ENCODE measurements at places on chromosomes 11 and 22. TPM values are rescaled to one million over a fixed set of nuclear protein-coding genes. Genes with fewer than 3 reads are reported as not detected.

- no peaks in the 10 kb centered on the region for H3K27me3 ChIP-seq
- H3K4me3 ChIP-seq = no peak overlapping the region
- H3K36me3 ChIP-seq = no peaks in the 10 kb centered on the region
- H3K4me1 ChIP-seq = peaks cover 50% of the 10 kb centered on the region
Measured at GRCh38 chr22:35894937-35895708, 133.5 kb downstream of the RBFOX2 start.

Gene MIAT
- total RNA-seq = 0.63 TPM

Gene TPBGL
- total RNA-seq = not detected

DNA sequence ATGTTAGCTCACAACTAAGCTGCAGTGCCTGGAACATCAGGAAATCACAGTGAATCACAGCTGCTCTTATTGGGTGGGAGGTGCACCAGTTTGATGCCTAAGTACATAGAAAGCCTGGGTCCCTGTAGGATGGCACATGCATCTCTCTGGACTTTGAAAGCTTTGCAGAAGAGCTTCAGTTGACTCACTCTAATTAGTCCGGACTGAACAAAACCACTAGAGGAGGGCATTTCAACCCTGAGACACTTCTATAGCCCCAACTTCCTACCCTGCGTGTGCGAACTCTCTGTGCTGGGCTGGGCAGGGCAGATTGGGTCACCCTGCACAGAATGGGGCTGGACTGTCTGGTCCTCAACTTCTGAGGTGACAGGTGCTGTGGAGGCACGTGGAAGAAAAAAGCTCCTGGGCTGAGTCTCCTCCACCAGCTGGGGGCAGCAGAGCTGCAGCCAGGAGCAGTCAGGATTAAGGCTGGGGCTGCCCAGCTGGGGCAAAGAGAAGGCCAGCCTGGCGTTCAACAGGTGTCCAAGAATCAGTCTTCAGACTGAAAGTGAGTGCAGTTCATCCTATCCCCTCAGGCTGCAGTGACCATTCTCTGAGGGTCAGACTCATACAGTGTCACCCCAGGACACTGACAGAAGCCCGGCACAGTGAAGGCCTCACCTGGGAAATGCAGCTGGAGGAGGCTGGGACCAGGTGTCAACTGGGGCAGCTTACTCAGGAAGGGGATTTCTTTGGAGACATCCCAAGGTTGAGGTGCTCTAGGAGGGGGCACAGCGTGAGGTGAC, 22.1 kb downstream of the GGTLC2 start:
- H3K36me3 ChIP-seq = no peaks in the 10 kb centered on the region
- H3K27me3 ChIP-seq = peaks cover 21% of the 10 kb centered on the region
- H3K4me3 ChIP-seq = no peak overlapping the region
- no peaks in the 10 kb centered on the region for H3K4me1 ChIP-seq
- H3K27ac ChIP-seq = no peak overlapping the region
- DNase-seq = peak; percentile 60

GRCh38 chr11:12109591-12110196, 696 bp upstream of the MICAL2 start:
- 0 out of 2 replicates have a peak, but pooled peaks cover 7% of the 10 kb centered on the region for H3K36me3 ChIP-seq
- H3K4me1 ChIP-seq = peaks cover 24% of the 10 kb centered on the region

Gene TEX12
- 2.2 TPM for total RNA-seq

DNA sequence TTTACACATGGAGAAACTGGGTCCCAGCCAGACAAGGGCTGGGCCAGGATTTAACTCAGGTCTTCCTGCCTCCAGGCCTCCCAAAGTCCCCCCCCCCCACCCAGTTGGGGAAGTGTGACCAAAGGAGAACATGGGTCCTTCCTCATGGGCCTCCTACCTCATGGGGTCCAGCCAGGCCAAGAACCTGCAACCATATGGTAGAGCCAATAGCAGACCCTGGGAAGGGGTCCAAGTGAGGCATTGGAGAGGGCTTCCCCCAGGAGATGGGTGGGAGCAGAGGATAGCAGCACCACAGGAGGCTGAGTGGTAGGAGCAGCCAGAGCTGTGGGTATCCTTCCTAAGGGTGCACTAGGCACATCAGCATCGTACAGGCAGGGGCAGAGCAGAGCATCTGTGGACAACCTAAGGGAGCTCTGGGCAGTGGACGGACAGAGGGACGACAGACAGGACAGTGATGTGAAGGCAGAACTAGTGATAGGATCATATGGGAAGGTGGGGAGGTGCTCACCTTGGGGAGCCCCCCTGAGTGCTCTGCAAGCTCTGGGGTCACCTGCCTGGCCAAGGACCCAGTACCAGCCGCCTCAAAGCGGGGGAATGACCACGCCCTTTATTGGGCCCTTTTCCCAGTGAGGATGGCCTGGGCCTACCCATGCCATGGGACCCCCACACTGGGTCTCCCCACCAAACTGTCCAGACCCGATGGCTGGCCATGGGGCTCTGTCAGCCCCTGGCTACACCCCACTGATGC, 4.5 kb downstream of the ARVCF start:
- H3K27ac ChIP-seq = no peak overlapping the region
- H3K27me3 ChIP-seq = no peaks in the 10 kb centered on the region
- H3K4me1 ChIP-seq = no peaks in the 10 kb centered on the region

Gene CACNA1I
- total RNA-seq = not detected

Gene GGTLC2
- not detected for total RNA-seq

DNA sequence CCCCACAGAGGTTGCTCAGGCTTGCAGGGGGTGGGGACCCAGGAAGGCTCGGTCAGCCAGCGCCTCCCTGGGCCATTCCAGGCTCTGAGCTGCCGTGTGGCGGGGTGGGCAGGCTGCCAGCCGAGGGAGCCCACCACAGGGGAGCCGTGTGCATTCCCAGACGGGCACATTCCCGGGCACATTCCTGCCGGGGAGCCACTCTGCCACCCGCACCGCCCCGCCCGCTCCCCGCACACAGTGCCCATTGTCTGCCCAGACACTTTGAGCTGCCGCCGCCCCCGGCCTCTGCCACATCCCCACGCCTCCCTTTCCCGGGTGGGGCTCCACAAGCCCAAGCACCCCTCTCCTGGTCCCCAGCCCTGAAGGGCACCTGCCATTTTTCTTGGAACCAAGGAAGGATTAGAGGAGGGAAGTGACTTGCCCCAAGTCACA, 27.4 kb downstream of the RPL3 start:
- peak overlapping the region; percentile 35 for H3K27ac ChIP-seq
- peaks cover 6% of the 10 kb centered on the region for H3K4me1 ChIP-seq

GRCh38 chr22:32050678-32051515, 7.8 kb downstream of the SLC5A1 start:
- H3K27me3 ChIP-seq = no peaks in the 10 kb centered on the region
- peak overlapping the region; percentile 28 for H3K27ac ChIP-seq
- H3K36me3 ChIP-seq = no peaks in the 10 kb centered on the region

GRCh38 chr11:70918242-70918641, 334.1 kb downstream of the SHANK2 start:
- no peaks in the 10 kb centered on the region for H3K36me3 ChIP-seq
- no peak overlapping the region for H3K27ac ChIP-seq
- H3K4me1 ChIP-seq = no peaks in the 10 kb centered on the region
- DNase-seq = no peak

- no peaks in the 10 kb centered on the region for H3K36me3 ChIP-seq
- peak overlapping the region; percentile 56 for H3K27ac ChIP-seq
- peak; percentile 85 for DNase-seq
- peaks cover 11% of the 10 kb centered on the region for H3K4me1 ChIP-seq
Measured at GRCh38 chr22:27799827-27800249, 1.7 kb downstream of the MN1 start.

DNA sequence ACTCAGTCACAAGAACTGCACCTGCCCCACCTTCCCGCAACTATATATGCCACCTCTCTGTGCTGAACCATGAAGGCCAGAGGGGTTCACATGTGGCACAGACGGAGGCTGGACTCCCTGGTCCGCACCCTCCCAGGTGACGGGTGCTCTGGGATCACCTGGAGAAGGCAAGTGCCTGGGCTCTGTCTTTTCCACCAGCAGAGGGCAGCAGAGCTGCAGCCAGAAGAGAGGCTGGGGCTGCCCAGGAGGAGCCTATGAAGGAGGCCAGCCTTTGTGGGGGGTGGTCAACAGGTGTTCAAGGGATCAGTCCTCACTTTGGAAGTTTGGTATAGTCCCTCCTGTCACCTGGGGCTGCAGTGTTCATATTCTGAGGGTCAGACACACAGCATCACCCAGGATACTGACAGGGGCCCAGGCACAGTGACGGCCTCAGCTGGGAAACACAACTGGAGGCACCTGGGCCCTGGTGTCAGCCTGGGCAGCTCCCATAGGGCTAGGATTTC, 39.2 kb upstream of the IGLL5 start:
- H3K4me3 ChIP-seq = no peak overlapping the region
- H3K27ac ChIP-seq = no peak overlapping the region
- DNase-seq = peak; percentile 50
- no peaks in the 10 kb centered on the region for H3K36me3 ChIP-seq

- H3K27ac ChIP-seq = no peak overlapping the region
- no peak for DNase-seq
- H3K4me1 ChIP-seq = peaks cover 20% of the 10 kb centered on the region
- H3K4me3 ChIP-seq = no peak overlapping the region
Measured at GRCh38 chr22:28544431-28544868, 135.2 kb downstream of the TTC28 start.

Gene FOLH1
- total RNA-seq = not detected

- no peak overlapping the region for H3K27ac ChIP-seq
- no peak overlapping the region for H3K4me3 ChIP-seq
- peak; percentile 7 for DNase-seq
- H3K27me3 ChIP-seq = peaks cover 14% of the 10 kb centered on the region
- no peaks in the 10 kb centered on the region for H3K4me1 ChIP-seq
Measured at GRCh38 chr11:93123351-93123898, 74.4 kb downstream of the SLC36A4 start.

DNA sequence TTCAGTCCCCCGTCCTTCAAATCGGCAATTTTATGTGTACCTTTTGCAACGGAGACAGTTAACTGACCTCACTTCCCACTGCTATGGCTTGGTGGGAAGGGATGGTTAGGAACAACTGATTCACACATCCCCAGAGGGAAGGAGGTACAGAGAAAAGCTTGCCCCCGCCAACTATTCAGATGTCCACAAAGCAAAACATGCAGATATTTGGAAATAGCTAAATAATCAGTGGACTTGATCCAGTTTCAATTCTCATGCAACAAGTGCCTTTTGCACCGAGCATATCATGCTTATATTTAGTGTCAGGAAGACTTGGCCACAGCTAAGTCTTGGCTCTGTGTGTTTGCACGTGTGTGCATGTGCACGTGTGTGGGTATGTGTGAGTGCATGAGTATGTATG, 144.6 kb downstream of the SNX19 start:
- peak overlapping the region; percentile 2 for H3K4me3 ChIP-seq
- no peaks in the 10 kb centered on the region for H3K27me3 ChIP-seq
- peak overlapping the region; percentile 72 for H3K27ac ChIP-seq
- H3K36me3 ChIP-seq = no peaks in the 10 kb centered on the region

DNA sequence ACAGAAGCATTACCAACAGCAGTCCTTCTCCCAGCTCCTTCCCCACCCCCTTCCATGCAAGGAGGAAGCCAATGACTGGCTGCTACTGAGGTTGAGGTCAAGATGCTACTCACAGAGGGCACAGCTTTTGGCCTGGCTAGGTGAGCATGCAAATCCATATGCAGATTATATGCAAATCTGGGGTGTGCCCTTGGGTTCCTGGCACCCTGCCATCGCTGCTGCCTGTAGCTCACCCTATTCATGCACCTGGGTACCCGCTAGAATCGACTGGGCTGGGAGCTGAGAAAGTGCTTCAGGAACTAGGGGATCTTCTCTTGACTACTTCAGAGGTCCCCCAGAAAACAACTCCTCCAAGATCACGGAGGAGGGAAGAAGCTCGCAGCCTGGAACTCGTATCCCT, 4.0 kb downstream of the DSCAML1 start:
- H3K36me3 ChIP-seq = no peaks in the 10 kb centered on the region
- no peaks in the 10 kb centered on the region for H3K4me1 ChIP-seq
- no peak for DNase-seq

Gene MN1
- 25.9 TPM for total RNA-seq

Gene MOGAT2
- total RNA-seq = not detected

DNA sequence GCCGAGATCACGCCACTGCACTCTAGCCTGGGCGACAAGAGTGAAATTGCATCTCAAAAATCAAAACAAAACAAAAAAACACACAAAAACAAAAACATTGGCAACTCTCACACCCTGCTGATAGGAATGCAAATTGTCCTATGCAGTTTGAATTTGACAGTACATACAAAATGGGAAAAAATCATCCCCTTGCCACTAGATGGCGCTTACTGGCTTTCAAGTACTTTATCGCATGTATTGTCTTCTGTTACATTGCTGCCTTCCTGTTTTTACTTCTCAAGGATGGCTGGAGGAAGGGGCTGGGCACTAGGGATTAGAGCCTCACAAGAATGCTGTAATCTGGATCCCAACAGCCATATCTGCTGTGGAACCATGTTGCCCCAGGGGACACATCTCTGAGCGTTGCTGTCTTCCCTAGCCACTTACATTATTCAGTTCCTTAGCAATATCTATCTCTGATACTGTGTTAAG, 59.4 kb upstream of the A4GALT start:
- no peaks in the 10 kb centered on the region for H3K4me1 ChIP-seq
- H3K36me3 ChIP-seq = no peaks in the 10 kb centered on the region
- no peaks in the 10 kb centered on the region for H3K27me3 ChIP-seq
- no peak overlapping the region for H3K4me3 ChIP-seq
- H3K27ac ChIP-seq = no peak overlapping the region

Gene SLC22A25
- total RNA-seq = not detected

DNA sequence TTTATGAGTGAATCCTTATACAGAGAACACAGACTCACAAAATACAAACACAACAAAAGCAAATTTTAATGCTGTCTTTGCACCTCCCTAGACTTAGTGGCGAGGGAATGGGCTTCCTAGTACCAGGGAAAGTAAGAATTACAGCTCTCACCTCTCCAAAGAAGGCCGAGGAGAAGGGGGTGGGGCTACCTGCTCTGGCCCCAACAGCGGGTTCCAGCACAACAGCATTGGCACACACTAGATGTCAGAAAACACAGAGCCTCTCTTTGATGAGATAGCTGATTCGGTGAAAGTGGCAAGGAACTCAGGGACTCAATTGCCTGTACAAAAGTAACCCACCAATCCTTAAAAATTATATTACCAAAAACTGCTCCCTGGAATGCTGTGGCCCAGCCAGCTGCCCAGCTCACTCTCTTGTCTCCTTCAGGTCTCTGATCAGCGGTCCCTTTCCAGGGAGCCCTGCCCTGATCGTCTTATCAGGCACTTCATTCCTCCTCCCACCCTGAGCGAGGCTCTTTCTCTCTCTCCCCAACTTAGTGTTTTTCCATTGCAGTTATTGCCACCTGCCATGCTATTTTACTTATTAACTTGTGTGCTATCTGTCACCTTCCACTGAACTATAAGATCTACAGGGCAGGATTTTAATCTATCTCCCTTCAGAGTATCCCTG, 30.7 kb downstream of the SPON1 start:
- no peak for DNase-seq
- H3K36me3 ChIP-seq = no peaks in the 10 kb centered on the region
- no peak overlapping the region for H3K4me3 ChIP-seq

- no peaks in the 10 kb centered on the region for H3K4me1 ChIP-seq
- H3K27ac ChIP-seq = no peak overlapping the region
- peak; percentile 54 for DNase-seq
- no peaks in the 10 kb centered on the region for H3K36me3 ChIP-seq
- H3K27me3 ChIP-seq = 0 out of 2 replicates have a peak, but pooled peaks cover 6% of the 10 kb centered on the region
- no peak overlapping the region for H3K4me3 ChIP-seq
Measured at GRCh38 chr11:107598225-107599139, 7.5 kb downstream of the ELMOD1 start.
